ENCODE measurements at places on chromosomes 5 and 9.

- no peak for DNase-seq
Observed at GRCh38 chr5:135718151-135718550, 116.3 kb upstream of the SLC25A48 start.

GRCh38 chr5:86452251-86452650 lies 165.5 kb upstream of the COX7C start:
- no peak for DNase-seq

DNA sequence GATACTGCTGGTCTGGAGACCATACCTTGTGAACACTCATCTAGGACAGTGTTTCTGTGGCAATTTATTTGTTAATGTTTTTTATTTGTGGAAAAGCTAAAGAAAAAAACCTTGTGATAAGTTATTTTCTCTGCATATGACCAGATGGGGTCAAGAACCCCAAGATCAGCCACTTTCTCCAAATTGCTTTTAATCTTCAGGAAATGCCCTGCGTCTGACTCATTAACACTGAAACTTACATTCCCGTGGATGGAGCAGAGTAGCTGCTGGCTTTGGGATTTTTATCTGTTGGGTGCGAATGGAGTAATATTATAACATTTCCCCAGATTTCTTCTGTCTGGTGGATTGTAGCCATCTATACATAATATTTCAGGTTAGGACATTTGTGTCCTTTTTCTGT lies 444.5 kb downstream of the SH3GL2 start:
- DNase-seq: no peak

GRCh38 chr5:173742432-173742816 lies 126.0 kb upstream of the BOD1 start:
- DNase-seq: no peak

- DNase-seq: no peak
Observed at GRCh38 chr5:62043289-62044280, 262.4 kb upstream of the KIF2A start.

- no peak for DNase-seq
Observed at GRCh38 chr5:45038366-45038987, 229.7 kb downstream of the MRPS30 start.

GRCh38 chr9:97559111-97559514 lies 57.6 kb downstream of the TMOD1 start:
- no peak for DNase-seq

All from DND-41 (cell line).